ENCODE measurements at places on chromosomes 12 and 14.

DNA sequence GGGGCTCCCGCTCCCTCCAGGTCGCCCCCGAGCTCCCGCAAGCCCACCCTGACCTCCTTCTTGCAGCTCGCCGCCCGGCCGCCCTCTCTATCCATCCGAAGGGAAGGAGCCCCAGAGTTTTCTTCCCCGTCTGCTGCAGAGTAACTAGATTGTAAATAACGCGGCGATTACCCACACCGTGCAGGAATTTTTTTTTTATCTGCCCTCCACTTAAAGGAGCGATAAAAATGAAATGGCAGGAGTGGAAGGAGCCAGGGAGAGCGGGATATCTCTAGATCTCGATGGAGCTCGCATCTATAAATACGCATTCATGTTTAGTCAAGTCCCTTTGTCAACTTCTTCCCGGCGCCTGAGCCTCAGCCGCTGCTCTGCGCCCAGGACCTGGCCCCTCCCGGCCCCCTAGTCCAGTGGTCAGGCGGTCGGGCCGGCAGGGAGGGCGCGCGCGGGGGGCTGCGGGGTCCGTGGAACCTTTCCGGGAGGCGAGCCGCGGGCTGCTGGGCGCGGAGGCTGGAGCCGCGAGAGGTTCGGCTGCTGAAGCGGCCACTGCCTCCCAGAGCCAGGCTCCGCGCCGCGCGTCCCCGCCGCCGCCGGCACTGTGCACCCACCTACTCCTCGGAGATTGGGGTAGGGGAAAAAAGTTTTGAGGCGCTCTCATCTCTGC is 386.0 kb downstream of the BCAT1 start:
- DNase-seq, result no peak

DNA sequence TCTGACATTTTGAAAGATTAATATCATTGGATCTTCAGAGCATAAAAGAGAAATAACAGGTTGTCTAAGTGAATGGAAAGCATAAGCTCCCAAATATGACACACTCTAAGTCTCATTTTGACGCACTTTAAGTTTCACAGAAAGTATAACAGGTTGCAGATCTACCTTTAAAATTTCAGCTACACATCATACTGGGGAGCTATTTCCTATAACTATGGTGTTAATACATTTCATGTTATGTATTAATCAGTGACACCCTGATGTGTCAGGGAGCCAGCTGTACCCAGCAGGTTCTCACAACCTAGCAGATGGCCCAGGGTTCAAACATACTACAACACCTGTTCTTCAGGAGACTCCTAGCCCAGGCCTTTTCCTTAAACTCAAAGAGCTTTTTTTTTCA is 31.1 kb upstream of the TMX1 start:
- DNase-seq, result no peak

DNA sequence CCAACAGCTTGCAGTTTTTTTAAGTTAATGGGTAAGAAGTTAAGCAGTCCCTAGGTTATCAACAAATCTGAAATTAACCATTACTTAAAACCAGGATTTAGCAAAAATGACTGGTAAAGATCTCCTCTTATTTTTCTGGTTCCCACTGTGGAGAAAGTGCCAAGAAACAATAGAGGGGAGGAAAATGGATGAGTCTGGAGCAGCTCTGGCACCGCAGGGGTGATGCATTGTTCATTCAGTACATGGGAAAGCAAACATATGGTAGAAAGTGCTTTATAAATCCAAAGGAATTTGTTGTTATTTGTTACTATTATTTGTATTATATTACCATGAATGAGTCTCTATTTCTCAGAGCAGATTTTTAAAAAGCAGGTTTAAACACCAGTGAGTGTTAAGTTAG is 92.2 kb downstream of the DYRK2 start:
- no peak for DNase-seq

- DNase-seq, result no peak
Measured at GRCh38 chr12:79685068-79685467, 5.7 kb downstream of the PAWR start.

DNA sequence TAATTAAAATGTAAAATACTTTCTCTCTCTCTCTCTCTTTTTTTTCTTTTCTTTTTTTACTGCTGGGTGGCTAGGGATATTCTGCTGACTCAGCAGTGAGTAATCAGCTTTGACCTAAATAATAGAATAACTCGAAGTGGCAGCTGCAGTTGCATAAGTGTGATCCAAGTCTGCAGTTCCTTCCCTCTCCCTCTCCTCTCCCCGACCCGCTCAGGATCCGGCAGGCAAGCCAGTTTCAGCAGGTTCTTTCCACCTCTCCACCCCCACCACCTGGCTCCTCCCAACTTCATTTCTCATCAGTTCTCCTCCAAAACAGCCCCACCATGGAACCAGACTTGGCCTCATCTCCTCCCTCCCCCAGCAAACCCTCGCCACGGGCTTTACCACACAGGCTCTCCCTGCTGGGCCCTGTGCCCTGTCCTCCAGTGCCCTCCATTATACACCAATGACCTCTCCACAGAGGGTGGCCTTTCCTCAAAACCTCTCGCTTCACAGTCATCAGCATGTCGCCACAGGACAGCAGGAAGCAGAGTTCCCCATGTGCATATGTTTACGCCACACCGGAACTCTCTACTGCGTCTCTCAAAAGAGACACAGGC is 22.4 kb downstream of the SLC7A8 start:
- DNase-seq, result no peak

- DNase-seq, result no peak
Measured at GRCh38 chr14:35909665-35910064, 83.5 kb downstream of the BRMS1L start.

- DNase-seq, result no peak
Measured at GRCh38 chr12:121794534-121795033, 1.1 kb upstream of the RHOF start.
